ENCODE measurements at places on chromosomes 1 and 21. TPM values are rescaled to one million over a fixed set of nuclear protein-coding genes. Genes with fewer than 3 reads are reported as not detected.

- no peaks in the 10 kb centered on the region for H3K36me3 ChIP-seq
- H3K27me3 ChIP-seq = no peaks in the 10 kb centered on the region
- no peak overlapping the region for H3K4me3 ChIP-seq
These were observed 20.6 kb upstream of the FCGR2A start for GRCh38 chr1:161484613-161485012.

GRCh38 chr1:200388791-200389190, 21.0 kb downstream of the ZNF281 start:
- H3K4me1 ChIP-seq = no peaks in the 10 kb centered on the region
- no peaks in the 10 kb centered on the region for H3K36me3 ChIP-seq
- no peak overlapping the region for H3K27ac ChIP-seq

DNA sequence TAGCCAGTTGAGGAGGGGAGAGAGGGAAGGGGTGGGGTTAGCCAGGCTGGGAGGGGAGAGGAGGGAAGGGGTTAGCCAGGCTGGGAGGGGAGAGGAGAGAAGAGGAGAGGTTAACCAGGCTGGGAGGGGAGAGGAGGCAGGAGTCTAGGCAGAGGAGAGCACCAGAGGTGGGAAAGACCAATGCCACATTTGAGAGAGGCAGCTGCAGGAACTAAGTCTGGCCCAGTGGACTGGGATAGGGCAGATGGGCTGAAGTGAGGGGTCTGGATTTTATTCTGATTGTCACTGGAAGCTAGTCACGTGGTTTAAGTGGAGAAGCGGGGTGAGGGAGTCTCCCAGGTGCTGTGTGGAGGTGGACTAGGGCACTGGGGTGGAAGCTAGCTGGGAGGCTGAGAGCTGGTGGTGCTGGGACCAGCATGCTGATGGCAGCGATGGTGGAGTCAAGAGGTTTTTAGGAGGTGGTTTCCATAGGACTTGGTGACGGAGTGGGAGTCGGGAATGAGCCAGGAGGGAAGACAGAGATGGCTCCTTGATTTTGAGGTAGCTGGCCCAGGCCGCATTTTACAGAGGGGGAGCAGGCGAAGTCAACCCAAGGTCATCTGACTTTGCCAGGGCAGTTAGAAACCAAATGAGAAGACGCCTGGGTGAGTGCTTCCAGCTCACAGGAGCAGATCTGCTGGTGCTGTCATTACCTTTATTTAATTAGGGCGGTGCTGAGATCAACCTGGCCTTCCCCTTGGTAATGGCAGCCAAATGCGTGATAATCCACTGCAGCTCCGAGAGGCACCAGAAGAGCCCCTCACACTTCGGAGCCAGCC, 42.8 kb downstream of the DISP3 start:
- no peak for DNase-seq
- H3K4me1 ChIP-seq = no peaks in the 10 kb centered on the region
- no peak overlapping the region for H3K4me3 ChIP-seq
- no peaks in the 10 kb centered on the region for H3K27me3 ChIP-seq

DNA sequence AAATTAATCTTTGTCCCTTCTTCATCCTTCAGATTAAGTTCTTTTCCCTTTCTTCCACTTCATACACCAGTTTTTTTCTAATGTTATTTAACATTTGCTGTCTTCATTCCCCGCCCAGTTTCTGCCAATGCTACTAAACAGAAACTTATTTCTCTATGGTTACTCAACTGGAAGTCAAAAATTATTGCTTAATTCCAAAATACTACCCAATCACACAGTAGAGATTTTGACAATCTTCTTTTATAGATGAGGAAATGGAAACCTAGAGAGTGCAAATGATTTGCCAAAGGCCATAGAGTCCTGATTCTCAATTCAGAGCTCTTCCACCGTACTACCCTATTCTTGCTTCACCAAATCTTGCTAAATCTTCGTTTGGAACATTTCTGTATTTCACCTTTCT, 58.1 kb upstream of the SH3GLB1 start:
- H3K4me3 ChIP-seq = no peak overlapping the region
- no peaks in the 10 kb centered on the region for H3K4me1 ChIP-seq
- H3K27ac ChIP-seq = no peak overlapping the region

- H3K27me3 ChIP-seq = no peaks in the 10 kb centered on the region
- no peak for DNase-seq
- H3K36me3 ChIP-seq = no peaks in the 10 kb centered on the region
- H3K27ac ChIP-seq = no peak overlapping the region
- no peak overlapping the region for H3K4me3 ChIP-seq
These were observed 7.9 kb upstream of the SGIP1 start for GRCh38 chr1:66526036-66526435.

GRCh38 chr1:213989002-213989855, 1.5 kb downstream of the PROX1 start:
- no peaks in the 10 kb centered on the region for H3K27me3 ChIP-seq
- no peaks in the 10 kb centered on the region for H3K36me3 ChIP-seq
- peak; percentile 30 for DNase-seq
- H3K27ac ChIP-seq = peak overlapping the region; percentile 90
- H3K4me3 ChIP-seq = peak overlapping the region; percentile 55
- peaks cover 13% of the 10 kb centered on the region for H3K4me1 ChIP-seq

DNA sequence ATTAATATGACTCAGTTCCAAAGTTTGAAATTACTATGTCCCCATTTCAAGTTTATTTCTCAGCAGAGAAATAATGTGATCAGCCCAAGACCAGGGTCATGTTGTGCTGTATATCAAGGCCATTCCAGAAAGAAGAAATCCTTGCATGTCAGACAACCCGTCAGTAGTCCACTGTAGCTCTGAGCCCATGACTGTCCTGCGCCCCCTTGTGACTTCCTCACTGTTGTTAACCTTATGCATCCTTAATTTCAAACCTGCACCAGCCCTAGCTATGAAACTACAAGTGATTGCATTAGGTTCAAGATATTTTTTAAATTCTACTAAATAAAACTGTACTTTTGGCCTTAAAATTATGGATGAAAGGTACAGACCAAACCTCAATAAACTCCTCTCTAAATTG, 133.0 kb downstream of the LRRC7 start:
- no peak overlapping the region for H3K27ac ChIP-seq
- no peaks in the 10 kb centered on the region for H3K27me3 ChIP-seq
- H3K4me3 ChIP-seq = no peak overlapping the region

- H3K27me3 ChIP-seq = no peaks in the 10 kb centered on the region
- H3K4me3 ChIP-seq = no peak overlapping the region
- no peaks in the 10 kb centered on the region for H3K36me3 ChIP-seq
- DNase-seq = no peak
These were observed 8.4 kb downstream of the SGIP1 start for GRCh38 chr1:66542314-66542713.

- H3K27me3 ChIP-seq = no peaks in the 10 kb centered on the region
- no peak overlapping the region for H3K27ac ChIP-seq
- H3K4me1 ChIP-seq = peaks cover 8% of the 10 kb centered on the region
- H3K36me3 ChIP-seq = no peaks in the 10 kb centered on the region
- peak overlapping the region; percentile 57 for H3K4me3 ChIP-seq
These were observed 431 bp downstream of the MTARC1 start for GRCh38 chr1:220787069-220787619.

DNA sequence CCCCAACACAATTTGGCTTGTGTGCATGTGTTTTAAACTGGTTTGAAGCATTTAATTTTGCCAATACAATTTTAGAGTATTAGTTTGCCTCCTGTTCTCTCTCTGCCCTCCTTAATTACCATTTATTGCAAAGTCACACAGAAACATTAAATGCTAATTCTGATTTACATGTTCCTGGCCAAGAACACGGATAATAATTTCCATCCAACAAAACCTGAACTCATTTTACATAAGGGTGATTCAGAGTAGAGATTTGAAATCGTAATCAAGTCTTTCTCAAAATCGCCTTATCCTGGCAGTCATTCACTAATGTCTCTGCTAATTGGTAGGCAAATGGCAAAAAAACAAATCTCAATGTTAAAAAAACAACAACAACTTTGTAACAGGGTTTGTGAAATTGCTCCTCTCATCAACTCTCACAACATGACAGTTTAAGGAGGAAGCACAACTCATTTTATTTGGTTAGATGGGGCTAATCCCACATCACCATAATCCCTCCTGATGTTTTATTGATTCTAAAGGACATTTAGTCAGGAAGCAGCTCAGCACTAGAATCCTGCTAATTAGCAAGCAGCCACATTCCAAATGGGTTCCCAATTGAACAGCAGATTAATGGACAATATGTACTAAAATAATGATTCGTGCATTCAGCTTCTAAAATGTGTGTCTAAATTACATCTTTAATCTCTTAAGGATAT, 55.9 kb downstream of the C1orf87 start:
- H3K27ac ChIP-seq = no peak overlapping the region
- no peaks in the 10 kb centered on the region for H3K27me3 ChIP-seq
- H3K4me3 ChIP-seq = no peak overlapping the region
- no peak for DNase-seq
- no peaks in the 10 kb centered on the region for H3K4me1 ChIP-seq

DNA sequence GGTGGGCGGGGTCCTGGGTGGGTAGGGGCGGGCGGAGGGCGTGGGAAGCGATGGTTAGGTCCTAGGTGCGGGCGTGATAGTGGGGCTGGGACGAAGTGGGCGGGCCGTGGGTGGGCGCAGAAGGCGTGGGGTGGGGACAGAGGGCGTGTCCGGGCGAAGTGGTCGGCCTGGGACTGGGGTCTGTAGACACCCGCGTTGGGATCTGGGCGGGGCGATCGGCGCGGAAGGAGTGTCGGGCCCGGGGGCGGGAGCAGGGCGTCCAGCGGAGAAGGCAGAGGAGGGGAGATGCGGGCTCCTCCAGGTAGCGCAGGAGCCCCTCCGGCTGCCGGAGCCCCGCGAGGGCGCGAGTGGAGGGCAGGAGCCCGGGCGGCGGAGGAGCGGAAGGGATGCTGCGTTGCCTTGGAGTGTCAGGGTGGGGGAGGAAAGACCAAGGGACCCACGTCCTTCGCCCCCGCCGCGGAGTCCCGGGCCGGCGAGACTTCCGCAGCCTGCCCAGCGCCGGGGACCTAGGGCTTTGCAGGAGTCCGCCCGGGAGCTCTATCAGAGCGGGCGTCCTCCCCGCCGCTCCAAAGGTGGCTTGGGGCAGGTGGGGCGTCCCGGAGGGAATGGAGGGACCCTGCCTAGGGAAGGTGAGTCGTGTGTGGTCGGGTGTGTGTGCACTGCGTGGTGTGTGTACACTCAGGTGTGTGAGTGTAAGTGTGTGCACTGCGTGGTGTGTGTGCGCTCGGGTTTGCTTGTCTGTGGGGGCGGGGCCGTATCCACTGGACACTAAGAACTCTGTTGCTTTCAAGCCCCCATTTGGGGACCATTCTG, 27.0 kb upstream of the PRSS38 start:
- H3K4me3 ChIP-seq = peak overlapping the region; percentile 73
- no peaks in the 10 kb centered on the region for H3K36me3 ChIP-seq
- DNase-seq = no peak
- H3K27ac ChIP-seq = no peak overlapping the region
- no peaks in the 10 kb centered on the region for H3K27me3 ChIP-seq

- DNase-seq = no peak
- no peaks in the 10 kb centered on the region for H3K36me3 ChIP-seq
- H3K27ac ChIP-seq = no peak overlapping the region
- no peak overlapping the region for H3K4me3 ChIP-seq
- H3K27me3 ChIP-seq = no peaks in the 10 kb centered on the region
- H3K4me1 ChIP-seq = no peaks in the 10 kb centered on the region
These were observed 77.5 kb upstream of the ACTRT2 start for GRCh38 chr1:2943686-2944260.

DNA sequence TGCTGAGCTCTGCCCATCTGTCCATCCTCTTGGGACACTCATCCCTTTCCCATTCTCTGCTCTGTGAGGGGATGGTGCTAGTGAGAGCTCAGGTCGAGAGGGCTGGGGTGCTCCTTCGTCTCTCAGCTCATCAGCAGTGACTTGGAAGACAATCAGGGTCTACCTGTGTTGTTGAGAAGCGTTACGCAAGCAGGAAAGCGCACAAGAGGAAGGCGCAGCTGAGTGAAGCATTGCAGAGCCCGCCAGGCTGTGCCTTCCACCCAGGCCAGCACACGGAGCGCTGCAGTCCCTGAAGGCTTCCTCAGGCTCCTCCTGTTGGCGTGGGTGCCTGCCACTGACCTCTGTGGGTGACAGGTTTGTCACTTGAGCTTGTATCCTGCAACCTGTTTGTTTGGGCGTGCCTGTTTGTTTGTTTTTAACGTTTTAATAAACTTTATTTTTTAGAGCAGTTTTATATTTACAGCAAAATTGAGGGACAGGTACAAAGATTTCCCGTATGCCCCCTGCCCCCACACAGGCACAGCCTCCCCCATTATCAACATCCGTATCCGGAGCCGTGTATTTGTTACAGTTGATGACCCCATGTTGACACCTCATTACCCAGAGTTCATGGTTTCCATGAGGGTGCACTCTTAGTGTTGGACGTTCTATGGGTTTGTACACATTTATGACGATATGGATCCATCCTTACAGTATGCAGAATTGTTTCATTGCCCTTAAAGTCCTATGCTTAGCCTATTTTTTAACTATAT, 36.7 kb downstream of the ADARB1 start:
- no peak overlapping the region for H3K27ac ChIP-seq
- H3K36me3 ChIP-seq = no peaks in the 10 kb centered on the region
- DNase-seq = no peak
- no peak overlapping the region for H3K4me3 ChIP-seq

DNA sequence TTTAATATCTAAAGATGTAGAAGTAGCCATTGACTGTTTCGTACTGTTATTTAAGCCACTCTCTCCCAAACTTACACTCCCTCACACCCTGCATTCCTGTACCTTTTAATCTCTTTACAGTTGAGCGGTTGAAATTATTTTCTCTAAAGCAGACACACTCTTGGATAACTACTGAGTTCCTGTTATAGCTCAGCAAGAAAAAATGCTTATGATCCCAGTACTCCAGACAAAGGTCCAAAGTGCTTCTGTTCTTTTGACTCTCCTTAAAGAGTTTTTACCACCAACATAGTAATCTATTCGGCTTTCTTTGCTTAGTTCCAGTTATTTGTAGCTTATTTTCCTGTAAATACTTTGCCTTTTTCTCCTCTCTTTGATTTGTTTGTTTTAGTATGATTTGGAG, 100.1 kb downstream of the ATF6 start:
- no peak overlapping the region for H3K4me3 ChIP-seq
- no peak for DNase-seq
- no peak overlapping the region for H3K27ac ChIP-seq
- H3K4me1 ChIP-seq = peaks cover 10% of the 10 kb centered on the region
- no peaks in the 10 kb centered on the region for H3K27me3 ChIP-seq

Gene RXFP4
- total RNA-seq = 1.1 TPM

Gene KRTAP19-3
- not detected for total RNA-seq

Gene CLCNKB
- 4.2 TPM for total RNA-seq

Gene SDE2
- total RNA-seq = 23.9 TPM

Gene ACKR1
- 16.6 TPM for total RNA-seq

Gene PLPP3
- total RNA-seq = 103 TPM

Gene MYBPH
- total RNA-seq = 0.16 TPM

Gene SVBP
- 47.9 TPM for total RNA-seq

Gene PPIAL4G
- not detected for total RNA-seq

Gene KCNJ9
- total RNA-seq = 0.55 TPM

Gene SYT14
- total RNA-seq = 10.8 TPM

All from testis (tissue), 5 donors.